ENCODE measurements at places on chromosomes 4 and X. TPM values are rescaled to one million over a fixed set of nuclear protein-coding genes. Genes with fewer than 3 reads are reported as not detected.
A peak's percentile ranks its signal among the peaks of the same experiment; 100 is the strongest.

DNA sequence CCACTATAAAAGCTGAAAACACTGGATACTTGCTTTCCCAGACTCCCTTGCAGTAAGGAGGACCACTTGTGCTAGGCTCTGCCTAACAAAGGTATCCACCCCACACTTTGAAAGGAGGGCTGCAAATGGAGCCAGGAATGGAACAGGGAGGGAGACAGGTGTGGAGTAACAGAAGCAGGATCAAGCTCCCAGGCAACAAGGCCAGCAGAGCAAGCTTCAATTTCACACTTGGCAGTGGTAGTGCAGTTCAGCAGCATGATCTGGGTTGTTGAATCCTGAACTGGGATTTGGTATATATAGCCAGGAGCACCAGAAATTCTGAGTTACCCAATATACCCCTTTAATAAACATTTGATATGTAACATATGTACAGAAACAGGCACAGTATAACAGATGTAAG, 9.8 kb downstream of the LAMP2 start:
- no peak for DNase-seq
- H3K27ac ChIP-seq = peak overlapping the region; percentile 40
- no peaks in the 10 kb centered on the region for H3K36me3 ChIP-seq
- H3K27me3 ChIP-seq = no peaks in the 10 kb centered on the region
- no peak overlapping the region for H3K4me3 ChIP-seq
- H3K4me1 ChIP-seq = peaks cover 18% of the 10 kb centered on the region

DNA sequence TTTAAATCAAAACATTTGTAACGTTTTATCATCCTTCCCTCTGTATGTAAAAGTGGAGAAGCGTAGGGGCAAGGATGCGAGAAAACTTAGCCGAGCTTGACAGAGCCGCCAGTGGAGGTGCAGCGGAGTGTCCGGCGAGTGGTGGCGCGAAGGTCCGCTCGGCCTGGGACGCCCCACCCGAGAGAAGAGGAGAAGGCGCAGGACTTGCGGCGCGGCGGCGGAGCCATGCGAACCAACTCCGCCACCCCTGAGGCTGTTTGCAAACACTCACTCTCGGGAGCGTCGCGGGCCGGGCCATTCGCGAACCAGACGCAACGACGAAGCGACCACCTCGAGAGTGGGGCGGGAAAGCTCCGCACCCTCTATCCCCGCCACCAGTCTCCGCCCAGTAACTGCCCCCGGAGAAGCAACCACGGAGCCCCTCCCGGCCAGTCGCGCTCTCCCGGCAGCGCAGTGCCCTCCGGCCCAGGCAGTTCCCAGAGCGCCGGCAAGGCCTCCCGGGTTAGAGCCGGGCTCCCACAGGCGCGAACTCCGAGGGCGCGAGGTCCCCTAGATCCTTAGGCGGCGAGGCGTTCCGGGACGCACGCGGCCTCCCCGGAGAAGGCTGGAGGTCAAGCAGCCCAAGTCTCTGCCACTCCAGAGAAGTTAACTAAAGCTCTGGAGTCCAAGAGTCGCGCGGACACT, 2.3 kb upstream of the MAB21L2 start:
- H3K4me1 ChIP-seq = no peaks in the 10 kb centered on the region
- no peaks in the 10 kb centered on the region for H3K27me3 ChIP-seq
- no peak overlapping the region for H3K27ac ChIP-seq
- H3K4me3 ChIP-seq = no peak overlapping the region
- peaks cover 9% of the 10 kb centered on the region for H3K36me3 ChIP-seq

Gene PLAC8
- 48.0 TPM for total RNA-seq

DNA sequence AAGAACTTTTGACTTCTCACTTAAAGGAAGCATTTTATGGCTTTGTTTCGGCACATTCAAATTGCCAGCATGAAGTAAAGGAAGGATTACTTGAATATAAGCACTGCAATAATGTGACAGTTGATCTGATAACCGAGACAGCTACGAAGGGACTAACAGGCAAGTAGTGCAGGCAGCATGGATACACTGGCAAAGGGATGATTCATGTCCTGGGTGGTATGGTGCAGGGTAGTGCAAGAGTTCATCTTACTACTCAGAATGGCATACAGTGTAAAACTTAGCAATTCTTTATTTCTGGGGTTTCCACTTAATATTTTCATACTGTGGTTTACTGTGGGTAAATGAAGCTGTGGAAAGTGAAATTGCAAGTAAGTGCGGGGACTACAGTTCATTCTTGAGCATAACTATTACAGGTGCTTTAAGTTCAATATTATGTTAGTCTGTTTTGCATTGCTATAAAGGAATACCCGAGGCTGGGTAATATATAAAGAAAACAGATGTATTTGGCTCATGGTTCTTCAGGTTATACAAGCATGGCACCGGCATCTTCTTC, 611.8 kb downstream of the SPOCK3 start:
- H3K4me1 ChIP-seq = no peaks in the 10 kb centered on the region
- H3K36me3 ChIP-seq = no peaks in the 10 kb centered on the region
- DNase-seq = no peak
- no peak overlapping the region for H3K27ac ChIP-seq
- H3K4me3 ChIP-seq = no peak overlapping the region

- peaks cover 2% of the 10 kb centered on the region for H3K36me3 ChIP-seq
- no peaks in the 10 kb centered on the region for H3K4me1 ChIP-seq
- H3K27ac ChIP-seq = no peak overlapping the region
- H3K27me3 ChIP-seq = no peaks in the 10 kb centered on the region
- H3K4me3 ChIP-seq = no peak overlapping the region
Observed at GRCh38 chr4:3524349-3524748, 7.9 kb downstream of the LRPAP1 start.

GRCh38 chr4:140755774-140756318, 339 bp downstream of the TBC1D9 start:
- H3K36me3 ChIP-seq = no peaks in the 10 kb centered on the region
- H3K27me3 ChIP-seq = peaks cover 73% of the 10 kb centered on the region
- H3K27ac ChIP-seq = no peak overlapping the region
- peak; percentile 23 for DNase-seq
- no peaks in the 10 kb centered on the region for H3K4me1 ChIP-seq
- peak overlapping the region; percentile 73 for H3K4me3 ChIP-seq

- no peaks in the 10 kb centered on the region for H3K27me3 ChIP-seq
- no peak for DNase-seq
- no peaks in the 10 kb centered on the region for H3K4me1 ChIP-seq
- H3K36me3 ChIP-seq = no peaks in the 10 kb centered on the region
Observed at GRCh38 chr4:119532319-119532718, 96.3 kb downstream of the PDE5A start.

Gene KCNIP4
- total RNA-seq = not detected

GRCh38 chr4:54566608-54567007, 91.1 kb upstream of the KIT start:
- peaks cover 10% of the 10 kb centered on the region for H3K4me1 ChIP-seq
- no peaks in the 10 kb centered on the region for H3K36me3 ChIP-seq
- no peak overlapping the region for H3K4me3 ChIP-seq

DNA sequence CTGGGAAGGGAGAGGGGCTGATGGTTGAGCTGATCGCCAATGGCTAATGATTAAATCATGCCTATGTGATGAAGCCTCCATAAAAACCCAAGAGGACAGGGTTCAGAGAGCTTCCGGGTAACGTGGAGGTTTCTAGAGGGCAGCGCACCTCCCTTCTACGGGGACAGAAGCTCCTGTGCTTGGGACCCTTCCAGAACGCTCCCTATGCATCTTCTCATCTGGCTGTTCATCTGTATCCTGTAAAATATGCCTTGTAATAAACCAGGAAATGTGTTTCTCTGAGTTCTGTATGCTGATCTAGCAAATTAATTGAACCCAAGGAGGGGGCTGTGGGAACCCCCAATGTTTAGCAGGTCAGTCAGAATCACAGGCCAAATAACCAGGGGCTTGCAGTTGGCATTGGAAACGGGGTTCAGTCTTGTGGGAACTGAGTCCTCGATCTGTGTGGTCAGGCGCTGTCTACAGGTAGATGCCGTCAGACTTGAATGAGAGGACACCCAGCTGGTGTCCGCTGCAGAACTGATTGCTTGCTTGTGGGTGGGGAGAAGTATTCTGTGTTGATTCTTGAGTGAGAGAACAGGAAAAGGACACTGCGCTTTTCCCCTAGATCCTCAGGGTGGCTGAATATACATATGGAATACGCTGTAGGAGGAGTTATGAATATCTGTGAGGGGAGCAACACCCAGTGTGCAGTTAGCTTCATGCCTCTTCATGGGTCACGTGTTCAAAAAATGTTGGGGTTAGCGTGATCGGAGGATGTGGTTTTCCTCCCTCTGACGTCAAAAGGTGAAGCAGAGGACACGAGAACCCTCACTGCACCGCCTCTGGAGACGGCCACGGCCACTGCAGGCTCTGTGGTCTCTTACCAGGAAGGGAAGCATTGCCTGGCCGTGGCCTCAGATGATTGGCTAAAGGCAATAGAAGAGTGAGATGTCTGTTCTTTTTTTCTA, 29.2 kb downstream of the HTT-AS start:
- peaks cover 61% of the 10 kb centered on the region for H3K4me1 ChIP-seq
- peaks cover 5% of the 10 kb centered on the region for H3K36me3 ChIP-seq
- H3K4me3 ChIP-seq = peak overlapping the region; percentile 75

DNA sequence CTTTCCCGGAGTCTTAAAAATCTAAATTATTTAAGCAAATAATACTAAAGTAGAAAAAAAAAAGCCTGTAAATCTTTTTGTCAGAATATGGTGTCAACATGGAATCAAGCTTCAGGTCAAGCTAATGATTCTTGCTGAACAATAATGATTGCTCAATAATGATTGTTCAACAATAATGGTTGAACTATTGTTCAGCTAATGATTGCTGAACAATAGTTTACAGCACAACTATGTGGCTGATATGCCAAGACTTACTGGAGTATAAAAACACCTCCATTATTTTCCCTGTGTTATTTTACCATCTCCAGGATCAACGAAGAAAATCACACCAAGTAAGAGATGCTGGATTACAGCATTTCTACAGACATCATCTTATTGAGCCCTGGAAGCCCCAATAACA, 35.1 kb upstream of the SMIM31 start:
- peaks cover 5% of the 10 kb centered on the region for H3K27me3 ChIP-seq
- H3K4me3 ChIP-seq = no peak overlapping the region
- DNase-seq = no peak
- no peaks in the 10 kb centered on the region for H3K4me1 ChIP-seq
- no peaks in the 10 kb centered on the region for H3K36me3 ChIP-seq

DNA sequence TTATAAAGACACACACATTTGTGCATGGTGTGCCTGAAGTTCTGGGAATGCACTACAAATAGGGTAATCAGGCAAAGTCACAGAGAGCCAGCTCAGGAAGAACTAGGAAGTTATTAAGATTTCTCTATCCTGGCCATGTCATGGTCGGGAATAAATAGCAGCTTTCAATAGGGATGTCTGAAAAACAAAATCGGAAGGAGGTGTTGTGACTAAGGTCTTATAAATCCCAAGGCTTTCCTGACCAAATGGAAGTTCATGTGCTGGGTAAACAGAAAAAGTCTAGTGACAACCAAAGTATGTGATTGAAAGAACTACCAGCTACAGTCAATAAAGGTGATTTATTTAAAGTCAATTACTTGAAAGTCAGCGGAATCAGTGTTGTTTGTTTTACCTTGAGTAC, 262.5 kb upstream of the HS3ST1 start:
- no peak for DNase-seq
- peaks cover 6% of the 10 kb centered on the region for H3K27me3 ChIP-seq
- no peak overlapping the region for H3K27ac ChIP-seq
- H3K4me3 ChIP-seq = no peak overlapping the region
- H3K36me3 ChIP-seq = peaks cover 1% of the 10 kb centered on the region
- no peaks in the 10 kb centered on the region for H3K4me1 ChIP-seq

DNA sequence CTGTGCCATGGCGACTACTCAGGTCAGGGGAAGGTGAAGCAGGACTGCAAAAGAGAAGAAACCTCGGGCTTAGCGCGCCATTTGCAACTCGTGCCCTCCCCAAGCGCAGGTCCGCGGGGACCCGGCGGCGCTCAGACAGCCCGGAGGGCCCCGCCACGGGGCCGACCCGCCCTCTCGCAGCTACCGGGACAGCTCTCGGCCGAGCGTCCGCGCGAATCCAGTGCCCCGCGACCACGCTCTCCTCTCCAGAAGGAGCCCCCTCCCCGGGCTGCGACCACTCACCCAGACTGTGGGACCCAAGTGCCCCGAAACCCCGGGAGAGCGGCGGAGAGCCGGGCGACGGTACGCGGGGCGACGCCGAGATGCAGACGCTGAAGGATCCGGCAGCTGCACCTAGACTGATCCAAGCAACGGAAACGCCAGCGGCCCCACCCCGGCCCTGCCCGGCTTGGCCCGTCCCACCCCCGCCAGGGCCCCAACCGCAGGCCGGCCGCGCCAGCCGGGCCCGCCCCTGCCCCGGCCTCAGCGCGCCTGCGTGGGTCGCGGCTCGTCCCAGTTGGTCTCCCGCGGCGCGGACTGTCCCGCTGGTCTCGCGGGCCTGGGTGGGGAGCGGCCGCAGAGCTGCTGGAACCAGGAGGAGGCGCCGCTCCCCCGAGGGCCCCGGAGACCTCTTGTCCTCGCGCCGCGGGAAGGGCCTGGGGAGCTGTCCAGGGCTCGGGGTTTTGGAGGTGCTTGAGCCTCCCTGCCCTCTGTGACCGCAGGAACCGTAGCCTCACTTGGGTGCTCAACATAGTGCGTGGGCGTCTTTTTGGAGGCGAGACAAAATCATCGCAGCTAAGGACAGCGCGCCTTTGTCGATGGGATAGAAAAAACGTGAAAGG, at the start of gene ANXA5:
Gene ANXA5, minus strand, starts transcription at position 400 of the 881 bp plus-strand sequence. Its CDS starts 391 bp downstream, at position 9.
- H3K4me3 ChIP-seq = peak within 1 kb of the TSS; percentile 97
- H3K27ac ChIP-seq = peak within 1 kb of the TSS; percentile 95
- DNase-seq = peak; percentile 86
- peaks cover 36% of the 10 kb centered on the region for H3K4me1 ChIP-seq
- peaks cover 43% of the 10 kb centered on the region for H3K27me3 ChIP-seq

- no peaks in the 10 kb centered on the region for H3K36me3 ChIP-seq
- DNase-seq = no peak
- H3K4me1 ChIP-seq = no peaks in the 10 kb centered on the region
- H3K4me3 ChIP-seq = no peak overlapping the region
- H3K27ac ChIP-seq = no peak overlapping the region
- H3K27me3 ChIP-seq = no peaks in the 10 kb centered on the region
Observed at GRCh38 chr4:95833711-95834194, 6.1 kb upstream of the PDHA2 start.

DNA sequence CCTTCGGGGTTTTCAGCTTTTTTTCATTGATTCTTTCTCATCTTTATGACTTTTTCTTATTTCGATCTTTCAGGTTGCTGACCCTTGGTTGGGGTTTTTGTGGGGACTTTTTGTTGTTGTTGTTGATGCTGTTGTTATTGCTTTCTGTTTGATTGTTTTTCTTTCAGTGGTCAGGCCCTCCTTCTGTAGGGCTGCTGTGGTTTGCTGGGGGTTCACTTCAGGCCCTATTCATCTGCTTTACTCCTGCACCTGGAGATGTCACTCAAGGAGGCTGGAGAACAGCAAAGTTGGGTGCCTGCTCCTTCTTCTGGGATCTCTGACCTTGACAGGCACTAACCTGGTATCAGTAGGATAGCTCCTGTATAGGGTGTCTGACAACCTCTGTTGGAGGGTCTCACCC, 39.9 kb upstream of the PCDH18 start:
- no peaks in the 10 kb centered on the region for H3K4me1 ChIP-seq
- H3K27me3 ChIP-seq = no peaks in the 10 kb centered on the region

DNA sequence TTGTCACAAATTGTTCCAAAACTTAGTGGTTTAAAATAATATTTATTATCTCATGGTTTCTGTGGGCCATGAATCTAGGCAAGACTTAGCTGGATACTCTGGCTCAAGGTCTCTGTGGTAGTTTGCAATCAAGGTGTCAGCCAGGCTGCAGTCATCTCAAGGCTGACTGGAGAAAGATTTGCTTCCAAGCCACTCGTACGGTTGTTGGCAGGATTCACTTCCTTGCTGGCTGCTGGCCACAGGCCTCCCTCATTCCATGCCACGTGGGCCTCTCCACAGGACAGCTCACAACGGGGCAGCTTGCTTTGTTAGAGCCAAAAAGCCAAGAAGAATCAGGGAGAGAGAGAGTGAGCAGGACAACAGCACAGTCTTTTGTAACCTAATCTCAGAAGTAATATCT, 101.4 kb downstream of the WWC2 start:
- H3K4me3 ChIP-seq = no peak overlapping the region
- no peak for DNase-seq
- no peaks in the 10 kb centered on the region for H3K27me3 ChIP-seq
- no peak overlapping the region for H3K27ac ChIP-seq
- H3K4me1 ChIP-seq = no peaks in the 10 kb centered on the region

Gene GLRA3
- total RNA-seq = not detected
